H1 (cell line): ENCODE measurements at places on chromosomes 4 and X.

- no peak for DNase-seq
Measured at GRCh38 chr4:10667701-10668326, 16.8 kb downstream of the CLNK start.

- DNase-seq, result no peak
Measured at GRCh38 chr4:107666134-107666533, 53.9 kb downstream of the PAPSS1 start.

GRCh38 chr4:124484008-124484407 is 228.5 kb downstream of the ANKRD50 start:
- no peak for DNase-seq

GRCh38 chr4:138897811-138898226 is 117.8 kb upstream of the NOCT start:
- no peak for DNase-seq

GRCh38 chr4:110900213-110900769 is 277.4 kb upstream of the PITX2 start:
- no peak for DNase-seq

- DNase-seq, result no peak
Measured at GRCh38 chrX:13101441-13102139, 57.2 kb upstream of the FAM9C start.

DNA sequence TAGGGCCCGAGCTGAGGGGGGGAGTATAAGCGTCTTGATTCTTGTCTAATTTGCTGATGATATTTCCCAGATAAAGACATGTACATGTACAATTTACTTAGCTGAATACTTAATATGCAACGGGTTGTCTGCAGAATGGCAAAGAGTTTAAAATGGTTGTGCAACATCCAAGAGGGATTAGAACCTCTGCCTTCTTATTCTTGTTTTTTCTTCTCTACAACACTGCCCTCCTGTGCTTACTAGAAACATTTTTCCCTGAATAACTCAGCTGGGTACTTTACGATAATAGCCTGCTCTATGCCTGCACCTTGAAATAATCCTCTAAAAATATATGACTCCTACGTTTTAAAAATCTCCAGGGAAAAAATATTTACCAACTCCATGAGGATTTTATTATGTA is 41.8 kb downstream of the INTS12 start:
- no peak for DNase-seq

- no peak for DNase-seq
Measured at GRCh38 chr4:142278663-142279062, 567.4 kb downstream of the INPP4B start.
